ENCODE measurements at places on chromosomes 3 and 15. TPM values are rescaled to one million over a fixed set of nuclear protein-coding genes. Genes with fewer than 3 reads are reported as not detected.

DNA sequence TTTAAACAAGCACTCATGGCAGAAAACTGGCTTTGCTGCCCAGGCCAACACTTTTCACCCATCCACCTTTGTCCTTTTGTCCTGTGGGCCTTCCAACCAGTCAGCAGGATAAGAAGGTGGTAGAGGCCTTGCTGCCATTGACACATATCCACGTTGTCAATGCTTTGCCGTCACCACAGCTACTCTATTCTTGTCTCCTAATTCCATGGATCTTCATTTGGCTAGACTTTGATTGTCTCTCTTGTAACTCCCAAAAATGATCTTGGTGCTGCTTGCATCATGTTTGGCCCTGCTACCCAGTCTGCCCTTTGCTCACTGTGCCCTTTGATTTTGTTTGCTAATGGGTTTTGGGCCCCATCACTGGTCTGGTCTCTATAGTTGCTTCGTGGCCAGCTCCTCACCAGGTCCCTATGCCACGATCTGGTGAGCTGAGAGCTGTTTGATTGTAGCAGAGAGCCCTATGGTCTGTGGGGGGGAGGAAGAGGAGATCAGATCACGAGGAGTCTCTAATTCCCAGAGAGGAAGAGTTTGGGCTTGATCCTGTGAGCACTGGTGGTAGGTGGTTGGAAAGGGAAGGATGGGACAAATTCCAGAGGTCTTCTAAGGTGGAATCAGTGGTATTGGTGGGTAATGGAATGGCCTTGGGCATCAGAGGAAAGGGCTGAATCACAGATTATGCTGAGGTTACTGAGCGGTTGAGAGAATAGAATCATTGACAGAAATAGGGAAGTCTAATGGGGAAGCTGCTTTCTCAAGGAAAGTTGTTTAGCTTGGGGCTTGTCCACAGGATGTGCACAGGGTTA is 40.3 kb downstream of the ABHD2 start:
- DNase-seq: no peak

GRCh38 chr15:66614951-66615760 is 49.4 kb upstream of the LCTL start:
- DNase-seq: no peak

DNA sequence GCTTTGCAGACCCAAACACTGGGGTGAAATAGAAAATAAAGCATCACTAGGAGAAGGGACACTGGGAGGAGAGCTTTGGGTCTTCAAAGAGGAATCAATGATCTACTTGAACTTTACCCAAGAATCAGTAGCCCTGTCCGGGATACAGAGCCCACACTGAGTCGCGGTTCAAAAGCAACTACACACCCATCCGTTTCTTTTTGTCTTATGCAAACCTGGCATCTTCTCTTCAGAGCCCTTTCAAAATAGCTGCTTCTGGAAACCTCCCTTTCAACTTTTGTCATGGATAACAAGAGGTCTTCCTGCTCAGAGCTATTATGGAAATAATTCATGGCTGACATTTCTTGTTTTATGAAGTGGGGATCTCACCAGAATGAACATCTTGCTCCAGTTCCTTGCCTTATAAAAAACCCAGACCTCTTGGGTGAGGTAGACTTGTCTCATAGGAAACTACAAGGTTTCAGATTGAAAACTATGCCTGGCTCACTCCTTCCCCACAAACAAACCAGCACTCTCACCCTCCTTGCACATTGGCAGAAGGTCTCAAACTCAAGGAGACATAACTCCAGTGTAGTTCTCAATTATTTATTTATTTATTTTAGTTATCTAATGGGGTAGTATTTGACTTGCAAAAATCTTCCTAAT is 115.1 kb upstream of the ARHGEF3 start:
- no peak for DNase-seq

DNA sequence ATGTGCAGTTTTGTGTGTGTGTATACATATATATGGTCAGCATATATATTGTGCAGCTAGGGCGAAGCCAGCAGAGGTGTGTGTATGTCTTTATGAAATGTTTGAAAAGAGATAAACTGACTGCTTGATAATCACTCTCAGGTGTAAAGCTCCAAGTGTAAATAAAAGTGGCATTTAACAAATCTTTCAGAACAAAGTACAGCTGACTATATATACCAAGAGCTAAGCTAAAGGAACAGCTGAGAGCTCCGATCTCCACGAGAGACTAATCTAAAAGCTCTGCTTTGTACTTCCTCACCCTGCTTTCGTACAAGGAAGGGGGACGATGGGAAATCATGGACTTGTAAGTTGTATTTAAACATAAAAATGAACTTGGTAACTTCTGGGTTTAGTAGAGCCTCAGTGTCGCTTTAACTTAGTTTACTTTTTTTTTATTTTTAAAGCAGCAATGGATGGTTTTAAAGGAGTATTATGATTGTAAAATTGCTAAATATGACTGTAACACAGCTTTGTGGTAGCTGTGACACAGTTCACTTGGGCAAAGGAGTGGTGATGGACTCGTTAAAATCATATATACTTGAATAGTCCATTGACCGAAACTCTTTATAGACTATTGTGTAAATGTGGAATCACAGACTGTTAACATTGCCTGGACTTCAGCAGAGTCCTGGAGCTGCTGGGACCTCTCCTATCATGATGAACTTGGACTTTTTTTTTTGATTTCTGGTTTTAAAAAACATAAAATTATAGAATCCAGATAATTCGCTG is 11.4 kb upstream of the ITPKA start:
- DNase-seq: no peak

GRCh38 chr15:98547275-98547674 is 101.1 kb upstream of the IGF1R start:
- DNase-seq: no peak

DNA sequence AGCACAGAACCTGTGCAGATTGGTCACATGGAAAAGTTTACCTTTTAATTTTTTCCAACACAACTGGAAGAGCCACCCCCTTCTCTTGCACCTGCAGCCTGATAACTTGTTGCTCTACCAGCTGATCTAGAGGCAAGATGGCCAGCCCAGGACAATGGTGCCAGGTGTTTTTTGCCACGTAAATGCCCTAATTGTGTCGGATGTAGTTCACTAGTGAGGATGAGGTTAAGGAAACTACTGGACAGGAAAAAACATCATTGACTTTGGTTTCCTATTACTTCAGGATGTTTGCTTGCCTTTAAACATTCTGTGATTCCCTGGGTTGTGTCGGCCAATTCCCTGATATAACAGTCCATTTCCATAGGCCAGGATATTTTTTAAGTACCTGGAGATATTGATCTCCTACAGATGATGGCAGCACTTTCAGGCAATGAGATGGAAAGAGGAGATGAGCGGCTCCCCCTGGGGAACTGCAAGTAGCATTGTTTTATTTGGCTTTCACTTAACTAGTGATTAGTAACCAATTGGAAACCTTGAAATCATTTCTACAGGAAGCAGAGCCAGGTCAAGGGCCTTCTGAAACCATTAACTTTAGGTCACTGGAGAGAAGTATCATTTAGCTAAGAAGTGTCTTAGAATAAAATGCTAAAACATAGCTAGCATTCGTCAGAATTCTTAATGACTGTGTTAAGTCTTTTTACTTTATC is 72.5 kb downstream of the OSBPL10 start:
- no peak for DNase-seq

GRCh38 chr15:39654304-39654703 is 73.4 kb downstream of the THBS1 start:
- no peak for DNase-seq

GRCh38 chr3:51706788-51707731 is at the start of gene GRM2:
Gene GRM2 (plus strand): TSS chr3:51707068. CDS start chr3:51708984, 1,916 bp downstream.
- DNase-seq: peak; percentile 86

GRCh38 chr3:14492948-14493881 is 46.9 kb downstream of the GRIP2 start:
- no peak for DNase-seq

Gene LRRC31
- total RNA-seq: not detected

Gene PLCH1
- total RNA-seq: 0.50 TPM

Measured in left ventricle myocardium superior (tissue), 1 donor.